A549 (cell line): ENCODE measurements at places on chromosomes 12 and 14. TPM values are rescaled to one million over a fixed set of nuclear protein-coding genes. Genes with fewer than 3 reads are reported as not detected.

Gene OR4E2
- not detected in 3 replicates for polyA plus RNA-seq

Gene SLC25A47
- polyA plus RNA-seq, result not detected in 3 replicates

GRCh38 chr14:56322531-56322930, 204.3 kb downstream of the PELI2 start:
- DNase-seq, result no peak

Gene HOXC6
- polyA plus RNA-seq, result 5.0 to 6.0 TPM (median 5.5 TPM) in 3 replicates

DNA sequence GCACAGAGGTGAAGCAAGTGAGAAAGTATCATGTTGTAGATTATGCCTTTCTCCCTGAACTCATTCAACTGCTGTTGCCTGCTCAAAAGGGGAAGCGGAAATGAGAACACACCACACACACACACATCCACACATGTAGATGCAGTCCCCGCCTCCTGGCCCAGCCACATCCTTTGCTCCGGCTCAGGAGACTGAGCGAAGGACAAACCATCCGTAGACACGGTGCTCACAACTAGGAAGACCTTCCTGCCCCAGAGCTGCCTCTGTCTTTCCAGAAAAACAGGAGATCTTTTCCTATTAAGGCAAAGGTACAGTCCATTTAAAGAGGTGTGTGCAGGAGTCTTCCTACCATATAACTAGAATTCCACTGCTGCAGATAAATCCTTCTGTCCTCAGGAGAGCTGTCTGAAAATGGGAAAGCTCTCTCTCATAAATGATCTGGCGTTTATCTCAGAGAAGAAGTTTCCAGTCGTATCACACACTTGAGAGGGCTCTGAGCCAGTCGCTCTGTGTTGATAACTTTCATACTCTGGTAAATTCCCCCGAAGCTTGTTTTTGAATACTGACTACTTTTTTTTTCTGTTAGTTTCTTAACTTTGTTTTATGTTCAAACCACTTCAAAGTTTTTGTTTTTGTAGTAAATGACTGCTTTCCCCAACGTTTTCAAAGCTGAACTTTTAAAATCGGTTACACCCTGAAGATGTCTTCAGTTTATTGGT, at the start of gene TESPA1:
TESPA1 (minus strand) TSS at position 105 of the 719 bp plus-strand sequence. CDS start 10,200 bp downstream, outside the sequence.
- no peak for DNase-seq

GRCh38 chr14:74949859-74950573, 5.4 kb downstream of the PGF start:
- DNase-seq, result no peak

Gene IL25
- not detected in 3 replicates for polyA plus RNA-seq

GRCh38 chr12:114682106-114682784, 1.7 kb downstream of the TBX3 start:
- no peak for DNase-seq

Gene FERMT2
- 42.9 to 46.8 TPM (median 44.1 TPM) in 3 replicates for polyA plus RNA-seq

- no peak for DNase-seq
These were observed 13.4 kb downstream of the TNFAIP2 start for GRCh38 chr14:103136388-103137271.

DNA sequence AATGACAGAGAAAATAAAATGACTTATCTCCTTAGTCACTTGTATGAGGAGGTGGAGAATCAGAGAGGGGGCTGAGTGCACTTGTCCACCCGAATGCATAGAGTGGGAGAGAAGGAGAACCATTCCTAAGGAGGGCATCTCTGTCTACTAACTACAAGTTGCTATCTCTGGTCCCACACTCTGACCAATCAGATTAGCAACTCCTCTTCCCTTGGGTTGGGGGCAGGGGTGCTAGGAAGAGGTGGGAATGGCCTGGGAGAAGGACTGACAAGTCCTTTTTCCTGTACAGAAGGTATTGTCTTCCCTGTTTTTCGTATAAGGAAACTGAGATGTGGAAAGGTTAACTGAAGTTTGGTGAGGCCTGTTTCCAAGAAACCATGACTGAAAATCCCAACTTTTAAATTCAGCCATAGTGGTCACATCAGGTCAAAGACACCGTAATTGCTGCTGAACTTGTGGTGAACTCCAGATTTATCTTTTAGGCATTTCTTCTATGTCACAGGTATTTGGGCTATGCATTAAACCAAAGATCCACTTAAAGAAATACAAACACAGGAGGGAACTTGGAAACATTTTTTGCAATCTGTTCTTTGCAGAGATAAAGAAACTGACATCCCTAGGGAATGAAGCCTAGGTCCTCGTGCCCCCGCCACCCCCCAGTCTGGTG, 207.8 kb downstream of the CRADD start:
- DNase-seq, result no peak

Gene TRPV4
- 0.05 to 0.15 TPM (median 0.09 TPM) in 3 replicates for polyA plus RNA-seq

GRCh38 chr14:79502751-79503148, 708.6 kb downstream of the DIO2 start:
- no peak for DNase-seq

- no peak for DNase-seq
These were observed 125.0 kb downstream of the RAD51B start for GRCh38 chr14:67944605-67945004.

GRCh38 chr14:80336608-80337106, 125.4 kb upstream of the DIO2 start:
- DNase-seq, result no peak

DNA sequence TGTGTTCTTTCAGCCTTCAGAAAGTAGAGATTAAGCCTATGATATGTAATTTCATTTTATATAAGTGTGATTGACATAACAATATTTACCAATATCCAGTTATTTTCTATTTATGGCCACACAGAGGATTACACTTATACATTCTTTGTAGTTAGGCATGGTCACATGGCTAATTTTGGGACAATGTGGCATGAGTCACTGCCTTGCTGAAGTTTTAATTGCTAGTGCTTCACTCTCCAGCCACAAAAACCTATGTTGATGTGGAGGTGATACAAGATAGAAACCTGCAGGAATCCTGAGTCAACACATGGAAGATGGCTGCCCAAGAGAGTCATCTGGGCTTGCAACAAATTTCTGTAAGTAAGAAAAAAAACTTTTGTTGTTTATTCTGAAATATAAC, 17.0 kb downstream of the CLEC14A start:
- DNase-seq, result no peak

DNA sequence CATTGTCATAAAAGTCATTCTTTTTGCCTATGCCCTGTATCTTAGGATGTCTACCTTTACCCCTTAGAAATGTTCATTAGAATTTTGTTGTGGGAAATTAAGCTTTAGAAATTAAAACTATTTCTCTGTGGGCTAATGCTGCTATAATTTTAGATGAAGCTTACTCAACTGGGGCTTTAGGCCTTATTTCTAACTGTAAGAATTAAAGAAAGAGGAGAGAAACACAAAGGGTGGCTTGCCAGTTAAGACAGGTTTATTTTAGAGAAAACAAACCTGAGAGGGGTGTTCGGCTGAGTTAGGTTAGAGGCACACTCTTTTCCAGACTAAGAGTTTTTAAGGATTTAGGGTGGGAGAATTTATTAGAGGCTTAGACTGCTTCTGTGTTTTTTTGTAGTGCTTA, 6.4 kb downstream of the TRIP11 start:
- DNase-seq, result no peak

GRCh38 chr12:66665435-66665985, 13.4 kb downstream of the GRIP1 start:
- no peak for DNase-seq

Gene FGD6
- polyA plus RNA-seq, result 15.5 to 17.6 TPM (median 16.5 TPM) in 3 replicates

GRCh38 chr12:121240484-121241101, 30.7 kb downstream of the P2RX4 start:
- DNase-seq, result no peak

Gene MSRB3
- 24.6 to 27.6 TPM (median 25.2 TPM) in 3 replicates for polyA plus RNA-seq

DNA sequence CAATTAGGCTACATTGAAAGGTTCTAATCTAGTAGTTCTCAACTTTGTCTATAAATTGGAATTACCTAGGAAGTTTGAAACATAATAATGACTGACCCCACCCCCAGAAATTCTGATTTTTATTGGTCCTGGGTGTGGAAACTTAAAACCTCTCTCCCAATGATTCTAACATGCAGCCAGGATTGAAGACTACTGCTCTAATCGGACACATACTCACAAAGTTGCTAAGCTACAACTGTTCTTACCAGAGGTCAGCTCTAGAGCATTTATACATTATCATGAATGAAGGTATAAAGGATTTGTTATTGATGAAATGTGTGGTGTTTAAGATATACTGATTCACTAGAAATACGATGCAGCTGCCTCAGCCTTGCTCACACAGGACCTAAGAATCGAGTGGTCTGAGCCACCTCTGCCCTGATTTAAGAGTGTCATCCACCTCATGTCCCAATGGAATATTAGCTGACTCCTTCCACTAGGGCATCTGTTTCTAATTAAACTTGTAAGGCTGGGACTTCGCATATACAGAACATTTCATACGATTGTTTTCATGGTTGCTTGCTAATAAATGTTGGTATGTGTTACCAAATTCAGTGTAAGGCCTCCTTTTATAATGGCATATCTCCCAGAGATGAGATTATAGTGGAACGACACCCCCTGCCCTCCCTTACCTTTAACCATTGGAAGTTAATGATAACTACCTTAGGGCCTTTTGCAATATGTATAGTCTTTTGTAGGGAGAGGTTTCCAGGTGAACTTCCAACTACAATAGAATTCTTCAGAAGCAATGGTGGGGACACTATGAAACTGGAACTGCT, 410.8 kb upstream of the PDE3A start:
- DNase-seq, result no peak

Gene LGR5
- not detected in 3 replicates for polyA plus RNA-seq

DNA sequence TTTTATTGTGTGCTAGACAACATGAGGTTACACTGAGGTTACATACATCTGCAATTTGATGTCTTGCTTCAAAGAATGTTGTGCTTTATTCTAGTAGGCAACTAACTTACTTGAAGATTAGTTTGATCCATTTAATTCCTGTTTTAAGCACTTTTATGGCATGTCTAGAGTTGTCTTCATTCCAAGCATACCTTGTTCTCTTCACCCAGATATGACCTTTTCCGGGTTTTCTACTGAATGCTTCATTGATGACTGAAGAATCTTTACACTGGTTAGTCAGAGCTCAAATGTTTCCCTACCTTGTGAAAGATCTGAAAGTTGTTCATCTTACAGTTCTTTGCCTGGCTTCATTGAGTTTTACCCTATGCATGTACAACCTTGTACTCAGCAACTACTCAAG, 274.0 kb upstream of the KITLG start:
- DNase-seq, result peak; percentile 44

DNA sequence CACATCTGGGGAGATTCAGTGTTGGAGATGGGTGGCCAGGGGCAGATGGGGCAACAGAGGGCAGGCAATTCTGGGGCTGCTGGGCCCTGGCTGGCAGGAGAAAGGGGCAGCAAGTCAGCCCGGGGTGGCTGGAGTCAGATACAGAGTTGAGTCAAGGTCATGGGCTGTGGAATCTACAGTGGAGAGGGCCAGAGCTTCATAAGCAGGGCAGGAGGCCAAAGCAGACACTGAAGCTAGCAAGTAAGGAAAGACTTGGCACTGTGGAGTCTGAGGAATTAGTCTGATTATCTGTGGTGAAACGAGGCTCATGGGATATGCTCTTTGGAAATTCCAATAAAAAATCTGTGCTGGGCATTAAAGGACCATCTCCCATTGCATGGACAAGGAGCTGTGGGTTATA, 95.5 kb downstream of the TMX1 start:
- no peak for DNase-seq

Gene IAPP
- polyA plus RNA-seq, result 0.09 TPM in 1 of 3 replicates, not detected in the others

GRCh38 chr12:10557329-10557728, 51.6 kb downstream of the EIF2S3B start:
- DNase-seq, result no peak

- no peak for DNase-seq
These were observed 27.4 kb downstream of the MVK start for GRCh38 chr12:109600995-109601394.

DNA sequence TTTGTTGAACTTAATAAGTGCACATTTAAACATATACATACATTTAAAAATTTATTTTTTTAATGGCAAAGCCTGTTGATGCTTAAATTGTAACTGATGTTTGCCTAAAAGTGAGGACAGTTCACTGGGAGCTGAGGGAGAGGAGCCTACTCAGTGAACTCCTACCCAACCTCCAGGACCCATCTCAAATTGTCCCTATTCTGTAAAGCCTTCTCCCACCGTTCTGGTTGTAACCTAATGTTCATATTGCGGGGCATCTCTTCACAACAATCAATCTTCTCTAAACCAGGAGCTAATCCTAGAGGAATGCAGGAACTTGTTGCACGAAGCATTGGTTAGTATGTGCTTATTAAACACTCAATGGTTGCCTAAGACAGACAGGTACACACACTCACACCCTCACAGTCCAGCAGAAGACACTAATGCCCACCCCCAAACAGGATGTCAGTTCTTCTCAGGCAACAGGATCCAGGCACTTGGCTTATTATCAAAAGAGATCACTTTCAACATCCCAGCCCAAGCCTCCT, 1.8 kb downstream of the CLMN start:
- DNase-seq, result no peak

- peak; percentile 63 for DNase-seq
These were observed 17.2 kb downstream of the MAP3K12 start for GRCh38 chr12:53481939-53482586.

- DNase-seq, result no peak
These were observed 471.6 kb upstream of the FOXG1 start for GRCh38 chr14:28294834-28295440.

DNA sequence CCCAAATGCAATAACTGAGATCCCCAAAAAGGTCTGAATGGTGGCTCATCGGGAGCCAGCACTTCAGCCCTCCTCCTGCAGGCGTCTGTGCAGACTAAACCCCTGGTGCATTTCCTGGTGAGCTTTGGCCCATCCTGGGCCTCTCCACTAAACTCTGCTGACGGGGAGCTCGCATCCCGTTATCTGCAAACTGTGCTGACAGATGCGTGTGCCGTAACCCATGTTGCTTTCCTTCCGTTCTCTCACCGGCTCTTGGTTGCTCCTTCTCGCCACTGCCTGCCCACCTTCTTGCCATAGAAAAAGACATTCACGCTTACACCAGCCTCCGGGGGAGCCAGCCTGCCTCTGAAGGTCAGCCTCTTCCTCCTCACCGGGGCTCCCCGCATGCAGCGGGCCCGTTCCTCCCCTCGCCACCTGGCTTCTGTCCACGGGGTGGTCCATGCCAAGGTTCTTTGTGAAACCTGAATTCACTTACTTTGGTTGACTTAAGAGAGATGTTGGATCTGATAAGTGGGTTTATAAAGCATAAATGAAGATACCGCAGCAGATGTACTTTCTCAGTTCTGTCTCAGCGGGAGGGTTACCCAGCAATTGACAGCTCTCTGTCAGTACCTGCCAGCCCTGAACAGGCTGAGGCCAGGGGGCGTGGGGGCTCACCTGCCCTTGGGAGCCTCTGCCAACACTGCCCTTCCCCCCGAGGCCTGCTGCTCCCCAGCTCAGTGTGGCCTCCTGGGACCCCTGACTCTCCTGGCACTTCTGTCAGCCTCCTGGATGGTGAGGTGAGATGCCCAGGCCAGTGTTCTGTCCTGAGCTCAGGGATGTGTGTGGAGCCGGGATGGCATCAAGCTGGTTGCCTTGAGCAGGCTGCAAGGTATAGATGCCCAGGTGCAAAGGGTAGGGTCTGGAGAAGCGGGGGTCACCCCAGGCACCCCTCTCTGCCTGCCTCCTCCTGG, 14.2 kb downstream of the ZFYVE21 start:
- DNase-seq, result no peak

Gene DCN
- not detected in 3 replicates for polyA plus RNA-seq

Gene RFX4
- not detected in 3 replicates for polyA plus RNA-seq

Gene CTSG
- not detected in 3 replicates for polyA plus RNA-seq

GRCh38 chr14:68693926-68694325, 98.9 kb downstream of the ZFP36L1 start:
- DNase-seq, result no peak
